ENCODE measurements at places on chromosomes 4 and X.
A peak's percentile ranks its signal among the peaks of the same experiment; 100 is the strongest.

- DNase-seq = no peak
These were observed 1.8 kb downstream of the ZFP92 start for GRCh38 chrX:153412746-153413720.

GRCh38 chr4:77927991-77928925 lies 65.6 kb downstream of the MRPL1 start:
- DNase-seq = no peak

- no peak for DNase-seq
These were observed 71.3 kb downstream of the HTRA3 start for GRCh38 chr4:8340781-8341241.

DNA sequence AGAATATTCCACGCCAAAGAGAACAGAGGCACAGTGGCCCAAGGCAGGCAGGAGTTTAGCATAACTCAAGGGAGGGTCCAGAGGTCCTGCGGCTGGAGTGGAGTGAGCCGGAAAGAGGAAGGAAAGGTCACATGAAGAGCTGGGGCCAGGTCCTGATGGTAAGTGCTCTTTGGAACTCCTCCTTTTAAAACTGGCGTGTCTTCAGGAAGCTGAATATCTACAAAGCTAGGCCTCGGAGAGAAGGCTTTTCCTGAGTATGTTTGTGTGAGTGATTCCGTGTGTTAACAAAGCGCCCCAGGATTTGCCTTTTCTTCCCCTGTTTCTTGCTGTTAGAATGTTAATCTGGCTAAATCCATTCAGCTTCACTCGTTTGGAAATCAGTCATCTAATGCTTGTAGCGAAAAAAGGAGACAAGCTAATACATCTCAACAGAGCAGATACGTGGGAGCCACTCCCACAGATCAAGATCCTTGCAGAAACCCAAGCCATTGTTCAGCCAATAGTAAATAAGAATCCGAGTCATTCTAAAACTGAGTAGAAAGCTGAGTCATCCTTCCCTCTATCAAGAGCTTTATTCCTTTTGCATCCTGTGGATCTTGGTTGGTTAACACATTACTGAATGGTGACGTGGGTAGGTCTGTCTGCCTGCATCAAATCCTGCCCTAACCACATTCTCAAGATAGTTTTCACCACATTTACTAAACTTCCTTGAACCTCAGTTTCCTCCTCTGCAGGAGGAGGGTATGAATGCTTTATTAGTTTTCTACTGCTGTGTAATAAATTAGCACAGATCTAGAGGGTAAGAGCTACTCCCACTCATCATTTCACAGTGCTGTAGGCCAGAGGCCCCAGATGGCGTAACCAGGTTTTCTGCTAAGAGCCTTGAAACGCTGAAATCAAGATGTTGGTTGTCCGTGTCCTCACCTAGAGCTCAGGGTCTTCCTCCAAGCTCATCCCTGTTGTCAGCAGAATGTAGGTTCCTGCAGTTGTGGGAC lies 43.2 kb upstream of the RBM47 start:
- DNase-seq = peak; percentile 48

DNA sequence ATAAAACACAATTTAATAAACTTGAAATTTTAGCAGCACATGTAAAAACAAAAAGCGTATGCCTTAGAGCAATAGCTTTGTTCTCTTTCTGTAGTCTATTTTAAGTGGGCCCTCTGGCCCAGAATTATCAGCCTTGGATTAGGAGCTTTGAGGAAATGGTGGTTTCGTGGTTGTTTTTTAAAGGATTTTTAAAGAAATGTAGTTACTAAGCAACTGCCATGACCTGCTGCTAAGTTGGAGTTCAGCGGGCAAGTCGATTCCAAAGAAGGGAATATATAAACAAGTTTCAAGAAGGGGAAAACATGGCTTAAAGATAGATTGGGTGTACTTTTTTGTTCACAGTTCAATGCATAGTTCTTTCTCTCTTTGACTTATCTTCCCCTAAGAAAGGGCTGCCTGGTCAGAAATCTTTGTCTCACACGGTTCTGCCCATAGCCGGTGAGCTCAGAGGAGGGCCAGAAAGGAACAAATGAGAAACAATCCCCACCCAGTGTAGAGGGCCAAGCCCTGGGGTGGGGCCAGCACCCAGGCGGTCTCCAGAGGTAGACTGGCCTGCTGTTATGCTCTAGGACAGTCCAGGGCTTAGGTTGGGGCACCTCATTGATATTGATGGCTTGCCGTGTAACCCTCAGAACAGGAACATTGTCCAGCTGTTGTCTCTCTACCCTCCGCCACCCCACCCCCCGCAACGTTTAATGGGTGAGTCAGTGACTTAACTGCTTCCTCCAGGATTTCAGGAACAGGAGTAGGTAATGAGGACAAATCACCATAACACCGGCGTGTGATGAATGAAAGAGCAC lies 32.5 kb downstream of the DLG3 start:
- no peak for DNase-seq

DNA sequence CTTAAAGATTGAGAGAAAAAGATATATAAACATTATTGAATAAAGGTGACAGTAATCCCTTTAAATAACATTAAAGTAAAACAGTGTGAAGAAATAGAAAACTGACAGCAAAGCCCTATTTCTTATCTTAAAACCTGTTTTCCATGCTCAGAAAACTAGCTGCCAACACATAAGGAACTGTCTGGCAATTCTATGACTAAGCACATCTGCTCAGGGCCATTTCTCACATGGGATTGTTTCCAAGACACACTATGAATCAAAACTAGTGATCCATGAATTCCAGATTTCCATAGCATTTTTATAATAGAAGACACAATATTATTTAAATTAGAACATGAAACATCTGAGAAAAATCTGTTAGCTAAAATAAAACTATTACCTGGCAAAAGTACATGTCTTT lies 113.4 kb downstream of the SCLT1 start:
- no peak for DNase-seq

DNA sequence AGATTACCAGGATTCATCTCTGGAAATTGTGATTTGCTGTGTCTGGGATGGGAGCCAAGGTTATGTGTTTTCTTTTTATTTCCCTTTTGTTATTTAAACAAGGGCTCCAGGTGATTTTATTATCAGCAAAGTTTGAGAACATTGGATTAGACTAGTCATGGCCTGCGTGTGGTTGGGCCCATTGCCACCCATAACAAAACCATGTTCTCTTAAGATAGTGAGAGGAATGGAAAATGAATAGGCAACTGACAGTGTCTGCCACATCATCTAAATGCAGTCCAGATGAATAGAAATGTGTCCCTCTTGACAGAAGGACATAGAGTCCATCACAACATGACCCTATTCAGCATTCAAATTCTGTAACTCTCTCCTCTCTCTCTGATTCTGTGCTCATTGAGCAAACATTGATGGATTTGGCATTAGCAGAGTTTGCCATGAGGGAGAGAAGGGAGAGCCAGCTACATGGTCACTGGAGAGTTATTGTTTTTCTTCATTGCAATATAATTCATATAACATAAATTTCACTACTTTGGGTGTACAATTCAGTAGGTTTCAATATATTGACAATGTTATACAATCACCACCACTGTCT lies 11.7 kb downstream of the XK start:
- DNase-seq = no peak

DNA sequence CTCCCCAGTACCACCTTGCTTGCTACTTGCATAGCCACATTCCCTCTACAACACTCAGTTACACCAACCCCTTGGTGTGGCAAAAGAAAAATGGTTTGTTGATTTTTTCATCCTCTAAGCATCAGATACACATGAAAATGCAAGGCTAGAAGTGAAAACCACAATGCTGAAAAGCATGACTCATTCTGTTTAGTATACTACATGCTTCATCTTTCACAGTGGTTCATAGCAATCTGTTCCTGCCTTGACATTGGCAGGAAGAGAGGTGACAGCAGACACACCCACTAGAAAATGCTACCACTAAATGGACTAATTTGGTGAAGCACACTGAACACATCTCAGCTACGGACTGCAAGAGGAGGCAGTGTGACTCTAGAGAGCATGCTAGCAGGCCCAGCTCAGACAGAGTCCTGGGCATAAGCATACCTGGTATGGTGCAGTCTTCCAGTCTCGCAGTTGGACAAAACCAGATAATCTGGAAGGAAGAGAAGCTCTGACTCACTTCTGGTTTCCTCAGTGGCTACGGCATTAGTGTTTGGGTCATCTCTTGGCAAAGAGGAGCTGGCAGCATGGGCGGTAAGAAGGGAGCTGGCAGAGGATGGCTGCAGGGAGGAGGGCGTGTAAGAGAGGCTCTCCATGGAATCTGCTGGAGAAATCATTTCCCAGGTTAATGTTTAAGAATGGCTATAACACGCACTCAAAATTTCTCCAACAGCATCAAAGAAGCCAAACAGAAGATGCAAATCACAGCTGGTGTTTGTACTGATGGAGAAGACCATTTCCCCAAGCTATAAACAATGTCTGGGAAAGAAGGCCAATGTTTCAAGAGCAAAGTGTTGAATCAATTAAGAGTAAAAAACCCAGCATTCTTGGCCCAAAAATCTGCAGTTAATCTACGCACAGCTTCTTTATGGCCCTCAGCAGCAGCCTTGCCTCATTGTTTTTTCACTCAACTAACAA lies 37.8 kb downstream of the GAB3 start:
- no peak for DNase-seq

DNA sequence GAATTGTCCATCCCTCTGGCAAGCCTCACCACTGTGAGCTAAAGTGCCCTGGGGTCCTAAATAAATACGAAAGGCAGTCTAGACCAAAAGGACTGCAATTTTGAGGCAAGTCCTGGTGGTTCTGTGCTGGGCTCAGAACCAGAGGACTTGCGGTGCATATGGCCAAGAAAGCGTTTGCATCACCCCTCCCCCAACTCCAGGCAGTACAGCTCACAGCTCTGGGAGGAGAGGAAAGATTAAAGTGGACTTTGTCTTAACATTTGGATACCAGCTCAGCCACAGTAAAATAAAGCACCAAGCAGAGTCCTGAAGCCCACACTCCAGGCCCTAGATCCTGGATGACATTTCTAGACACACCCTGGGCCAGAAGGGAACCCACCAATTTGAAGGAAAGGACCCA lies 24.9 kb downstream of the RNF128 start:
- DNase-seq = no peak

GRCh38 chr4:68141852-68142251 lies 12.2 kb upstream of the TMPRSS11F start:
- no peak for DNase-seq

GRCh38 chr4:83552924-83553323 lies 17.0 kb downstream of the GPAT3 start:
- no peak for DNase-seq

GRCh38 chr4:173121076-173121561 lies 47.5 kb upstream of the GALNT7 start:
- no peak for DNase-seq

DNA sequence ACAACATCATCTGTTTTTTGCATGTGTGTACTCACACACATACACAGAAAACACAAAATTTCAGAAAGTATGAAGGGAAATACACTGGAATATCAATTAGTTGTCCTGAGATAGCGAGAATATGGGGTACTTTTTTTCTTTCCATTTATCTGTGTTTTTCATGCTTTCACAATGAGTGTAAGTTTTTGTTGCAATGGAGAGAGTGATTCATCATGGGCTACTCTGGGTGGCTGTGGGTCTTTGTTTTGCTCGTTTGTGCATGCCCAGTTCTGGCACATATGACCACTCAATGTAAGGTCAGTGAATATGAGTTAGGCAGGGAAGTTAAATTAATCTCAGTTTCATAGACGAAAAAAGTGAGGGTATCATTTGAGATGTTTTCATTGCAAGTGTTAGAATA lies 26.9 kb downstream of the XK start:
- DNase-seq = no peak

DNA sequence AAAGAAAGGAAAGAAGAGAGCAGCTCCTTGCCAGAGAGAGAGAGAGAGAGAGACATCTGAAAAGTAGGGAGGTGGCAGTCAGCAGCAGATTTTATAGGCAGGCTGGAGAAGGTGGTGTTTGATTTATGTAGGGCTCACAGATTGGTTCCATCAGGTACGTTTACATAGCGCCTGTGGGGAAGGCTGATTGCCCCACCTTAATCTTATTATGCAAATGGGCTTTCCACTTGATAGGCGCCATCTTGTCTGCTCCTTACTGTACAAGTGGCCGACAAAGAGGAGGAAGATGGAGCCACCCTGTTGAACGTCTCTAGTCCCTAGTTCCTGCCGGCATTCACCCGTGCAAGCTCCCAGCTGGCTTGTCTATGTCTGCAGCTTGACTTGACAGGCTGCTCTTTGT lies 49.1 kb upstream of the DHRSX start:
- no peak for DNase-seq

DNA sequence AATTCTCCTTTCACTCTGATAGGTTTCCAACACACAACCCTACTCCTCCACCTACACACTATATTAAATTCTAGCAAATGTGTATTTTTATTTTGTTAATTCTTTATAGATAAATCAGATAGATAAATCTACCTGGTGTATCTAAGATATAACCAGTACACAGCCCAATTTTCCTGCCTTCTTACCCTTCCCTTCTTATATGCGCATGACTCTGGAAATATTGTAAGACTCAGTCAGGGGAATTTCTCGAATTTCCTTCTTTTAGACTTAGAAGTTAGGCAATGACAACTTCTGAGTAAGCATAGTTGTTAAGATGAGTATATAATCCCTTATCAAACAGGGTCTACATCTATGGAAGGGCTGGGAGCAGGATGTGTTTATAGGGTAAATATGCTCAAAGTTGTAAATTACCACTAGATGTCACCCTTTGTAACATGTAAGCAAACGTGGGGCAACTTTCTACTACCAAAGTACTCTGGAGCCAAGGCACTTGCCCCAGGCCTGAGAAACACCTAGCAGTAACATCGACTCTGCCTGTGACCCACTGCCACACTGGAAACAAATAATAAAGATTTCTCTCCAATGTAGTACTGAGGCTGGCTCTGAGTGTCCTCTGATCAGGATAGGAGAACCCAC lies 444.7 kb downstream of the IQCM start:
- DNase-seq = no peak

DNA sequence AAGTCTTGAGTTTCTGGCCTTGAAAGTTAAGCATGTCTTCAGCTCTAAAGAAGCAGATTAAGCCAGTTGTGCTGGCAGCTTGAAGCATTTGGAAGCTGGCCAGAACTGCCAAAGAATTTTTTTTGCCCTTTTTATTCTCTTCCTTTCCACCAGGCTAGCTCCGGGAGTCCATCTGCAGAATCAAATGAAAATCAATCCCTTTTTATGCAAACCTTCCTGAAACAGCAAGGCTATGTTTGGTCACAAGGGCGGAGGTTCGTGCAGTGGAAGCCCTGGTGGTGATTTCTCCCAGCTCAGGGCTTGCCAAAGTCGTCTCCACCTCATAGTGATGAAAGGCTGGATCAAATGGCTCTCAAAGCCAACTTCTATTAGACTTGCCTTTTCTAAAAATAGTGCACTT lies 21.6 kb upstream of the C4orf54 start:
- no peak for DNase-seq

GRCh38 chr4:153643406-153644383 lies 40.4 kb upstream of the TLR2 start:
- DNase-seq = no peak

- DNase-seq = no peak
These were observed 83.4 kb upstream of the KLHL13 start for GRCh38 chrX:118199997-118200396.

Measured in stimulated activated CD8-positive, alpha-beta memory T cell treated with anti-CD3 and anti-CD28 coated beads, Interleukin-7, amount 100 ng/mL, for 48 hours (primary cell).